ENCODE measurements at places on chromosomes 4 and X.

- DNase-seq: no peak
Measured at GRCh38 chr4:48594180-48594579, 104.1 kb downstream of the ZAR1 start.

DNA sequence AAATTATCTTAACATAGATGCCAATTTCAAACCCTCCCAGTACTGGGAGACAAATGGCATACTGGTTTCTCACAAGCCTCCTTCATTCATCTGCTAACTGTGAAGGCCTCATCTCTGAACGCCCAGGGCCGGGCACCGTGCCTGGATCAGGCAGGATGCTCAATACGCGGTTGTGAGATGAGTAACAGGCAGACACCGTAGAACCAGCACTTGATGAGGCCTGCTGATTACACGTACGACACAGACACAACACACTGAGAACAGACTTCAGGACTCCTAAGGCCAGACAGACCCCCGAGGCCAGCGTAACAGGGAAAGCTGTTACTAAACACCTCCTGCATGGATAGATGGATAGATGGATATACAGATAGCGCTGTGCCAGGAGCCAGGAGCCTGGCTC lies 154.6 kb downstream of the AFAP1 start:
- no peak for DNase-seq

DNA sequence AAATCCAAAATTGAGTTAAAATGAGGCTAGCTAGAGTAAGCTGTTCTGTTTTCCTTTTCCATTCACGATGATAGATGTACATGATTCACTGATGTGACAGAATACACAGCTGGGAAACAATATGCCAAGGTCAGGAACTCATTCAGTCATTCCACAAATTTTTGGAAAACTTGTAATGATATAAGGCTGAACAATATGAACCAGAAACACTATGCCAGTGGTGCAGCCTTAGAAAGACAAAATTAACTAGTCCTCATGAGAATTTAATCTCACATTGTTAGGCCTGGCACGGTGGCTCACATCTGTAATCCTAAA lies 50.0 kb upstream of the NDST3 start:
- DNase-seq: no peak

GRCh38 chr4:151035911-151036310 lies 20.8 kb upstream of the LRBA start:
- DNase-seq: no peak

- no peak for DNase-seq
Measured at GRCh38 chrX:7060444-7060843, 87.1 kb upstream of the STS start.

GRCh38 chr4:72243641-72244040 lies 211.8 kb downstream of the NPFFR2 start:
- DNase-seq: no peak

DNA sequence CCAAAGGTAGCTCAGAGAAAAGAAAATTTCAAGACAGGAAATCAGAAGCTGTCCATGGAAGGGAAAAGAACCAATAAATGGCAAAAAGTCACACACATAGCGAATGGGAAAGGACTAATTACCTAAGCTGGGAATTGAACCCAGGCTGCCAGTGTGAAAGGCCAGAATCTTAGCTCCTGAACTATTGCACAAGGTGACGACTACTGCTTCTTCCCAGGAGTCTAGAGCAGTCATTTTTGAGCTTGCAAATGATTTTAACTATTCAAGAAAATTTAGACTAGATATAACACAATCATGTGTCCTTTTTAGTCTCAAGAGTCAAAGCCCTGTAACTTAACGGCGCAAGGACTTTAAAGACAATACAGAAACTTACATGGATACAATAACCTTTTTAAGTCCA lies 34.1 kb upstream of the ZNF81 start:
- DNase-seq: no peak

- no peak for DNase-seq
Measured at GRCh38 chrX:38494239-38494823, 67.0 kb upstream of the TSPAN7 start.

DNA sequence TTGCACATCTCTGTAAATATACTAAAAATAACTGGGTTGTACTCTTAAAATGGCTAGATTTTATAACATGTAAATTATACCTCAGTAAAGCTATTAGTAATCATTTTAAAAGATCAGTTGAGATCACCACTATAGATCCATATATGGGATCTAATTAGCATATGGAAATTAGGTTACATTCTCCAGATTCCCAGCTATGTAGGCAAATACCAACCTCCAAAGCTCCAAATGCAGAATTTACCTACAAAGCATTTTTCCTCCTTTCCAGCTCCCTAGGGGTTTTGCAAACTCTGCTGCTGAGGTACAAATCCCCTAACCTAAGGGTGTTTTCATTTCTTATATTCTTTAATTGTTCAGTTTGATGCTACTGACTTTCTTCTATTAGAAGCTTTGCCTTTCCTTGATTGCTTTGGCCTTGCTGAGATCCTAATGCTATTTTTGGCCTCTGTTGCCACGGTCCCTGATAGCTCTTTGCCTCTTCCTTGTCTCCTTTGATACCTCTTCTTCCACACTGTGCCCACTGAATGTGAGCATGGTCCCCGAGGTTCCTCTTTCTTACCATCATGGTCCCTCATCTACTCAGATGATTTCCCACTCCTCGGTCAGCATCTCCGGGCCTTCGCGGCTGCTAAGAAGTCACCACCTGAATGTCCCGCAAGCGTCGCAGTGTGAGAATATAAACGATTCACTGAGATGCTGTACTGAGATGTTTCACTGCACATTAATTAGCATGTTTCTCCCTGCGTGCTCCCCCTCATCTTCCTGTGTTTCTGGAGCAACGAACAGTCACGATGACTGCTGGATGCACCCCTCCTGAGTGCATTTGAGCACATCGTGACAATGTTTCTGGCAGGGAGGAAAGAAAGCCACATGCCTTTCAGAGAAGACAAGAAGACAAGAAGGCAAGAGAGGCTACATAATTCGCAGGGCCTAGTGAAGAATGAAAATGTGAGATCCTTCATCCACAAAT lies 23.8 kb downstream of the ENPP6 start:
- DNase-seq: no peak

DNA sequence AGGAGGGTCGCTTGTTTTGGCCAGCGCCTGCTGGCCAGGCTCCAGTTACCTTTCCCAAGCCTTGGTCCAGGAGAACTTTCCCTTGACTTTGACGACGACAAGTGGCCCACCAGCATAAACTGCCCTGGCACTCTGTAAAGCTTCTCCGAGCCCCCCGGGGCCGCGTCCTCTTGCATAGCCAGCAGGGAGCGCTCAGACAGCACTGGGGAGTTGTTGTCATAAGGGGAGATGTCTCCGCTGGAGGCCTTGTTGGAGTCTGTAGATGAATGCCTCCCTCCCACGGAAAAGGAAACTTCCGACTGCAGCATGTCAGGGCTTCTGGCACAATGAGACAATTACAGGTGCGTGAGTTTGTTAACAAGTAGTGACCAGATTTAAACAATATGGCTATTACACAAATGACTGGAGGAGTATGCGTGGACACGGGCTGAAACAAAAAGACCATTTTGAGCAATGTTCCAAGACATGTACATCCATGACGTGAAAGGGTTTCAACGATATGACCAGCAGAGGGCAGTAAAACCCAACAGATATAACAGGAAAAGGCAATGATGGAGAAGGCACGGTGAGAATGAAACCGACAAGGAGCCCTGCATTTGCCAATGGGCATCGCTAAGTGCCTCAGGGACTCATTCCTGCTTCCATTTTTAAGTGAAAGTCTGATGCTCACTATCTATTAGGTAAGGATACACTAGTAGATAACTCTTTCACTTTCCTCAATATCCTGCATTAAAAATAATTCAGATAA lies 33.0 kb downstream of the HCCS start:
- peak; percentile 67 for DNase-seq

DNA sequence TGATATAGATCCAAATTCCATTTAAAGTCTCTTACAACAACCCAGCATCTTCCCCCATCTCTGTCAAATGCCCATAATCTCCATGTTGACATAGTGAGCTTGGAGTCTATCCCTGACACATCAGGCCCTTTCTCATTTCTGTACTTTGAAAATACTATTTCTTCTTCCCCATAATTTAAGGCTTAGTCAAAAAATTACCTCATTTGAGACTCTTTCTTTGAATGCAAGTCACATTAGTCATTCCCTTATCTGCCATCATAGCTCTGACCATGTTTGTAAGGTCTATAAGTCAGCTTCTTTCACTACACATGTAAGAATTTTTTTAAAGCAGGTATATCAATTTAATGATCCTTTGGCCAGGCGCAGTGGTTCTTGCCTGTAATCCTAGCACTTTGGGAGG lies 99.9 kb downstream of the DDX60 start:
- DNase-seq: no peak

DNA sequence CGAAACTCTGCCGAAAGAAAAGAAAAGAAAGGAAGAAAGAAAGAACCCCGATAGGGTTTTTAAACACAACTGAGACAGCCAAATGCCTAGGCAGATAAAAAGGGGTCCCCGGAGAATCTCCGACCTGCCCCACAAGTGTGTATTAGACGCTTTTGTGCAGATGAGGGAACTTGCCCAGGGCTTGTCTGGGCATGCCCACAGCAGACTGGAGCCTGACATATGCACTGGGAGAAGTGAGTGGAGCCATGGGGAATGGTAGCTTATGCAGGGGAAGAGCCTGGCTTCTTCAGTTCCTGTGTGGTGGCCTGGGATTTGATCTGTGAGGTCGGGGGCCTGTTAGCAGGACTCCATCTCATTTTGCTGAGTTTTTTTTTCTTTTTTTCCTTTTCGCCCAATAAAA lies 199.0 kb downstream of the GPC3 start:
- DNase-seq: no peak

- no peak for DNase-seq
Measured at GRCh38 chr4:184802697-184803015, 23.1 kb downstream of the ACSL1 start.

- peak; percentile 35 for DNase-seq
Measured at GRCh38 chr4:53908661-53909078, 155.7 kb downstream of the CHIC2 start.

DNA sequence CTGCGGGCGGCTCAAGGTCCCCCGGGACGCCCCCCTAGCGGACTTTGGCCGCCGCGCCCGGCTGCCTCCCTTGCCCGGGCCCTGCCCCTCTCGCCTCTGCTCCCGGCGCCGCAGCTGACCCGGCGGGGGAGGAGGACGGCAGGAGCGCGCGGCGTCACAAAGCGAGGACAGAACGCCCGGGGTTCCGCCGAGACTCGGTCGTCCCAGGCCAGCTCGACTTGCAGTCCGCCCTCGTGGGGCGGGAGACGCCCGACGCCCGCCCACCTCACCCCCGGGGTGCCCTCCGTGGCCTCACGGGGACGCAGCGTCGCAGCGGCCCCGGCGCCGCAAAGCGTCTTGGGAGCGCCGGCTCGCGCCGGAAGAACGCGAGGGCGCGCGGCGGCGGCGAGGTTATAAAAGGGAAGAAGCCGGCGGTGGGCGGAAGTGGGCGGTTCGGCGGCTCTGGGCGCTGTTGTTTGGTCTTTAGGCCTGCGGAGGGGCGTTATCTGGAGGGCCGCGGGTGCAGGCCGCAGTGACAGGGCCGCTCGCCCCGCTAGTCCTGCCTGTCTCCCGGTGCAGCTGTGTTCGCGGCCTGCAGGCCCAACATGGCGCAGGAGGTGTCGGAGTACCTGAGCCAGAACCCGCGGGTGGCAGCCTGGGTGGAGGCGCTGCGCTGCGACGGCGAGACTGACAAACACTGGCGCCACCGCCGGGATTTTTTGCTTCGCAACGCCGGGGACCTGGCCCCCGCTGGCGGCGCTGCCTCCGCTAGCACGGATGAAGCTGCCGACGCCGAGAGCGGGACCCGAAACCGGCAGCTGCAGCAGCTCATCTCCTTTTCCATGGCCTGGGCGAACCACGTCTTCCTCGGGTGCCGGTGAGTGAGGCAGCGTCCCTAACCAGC lies at the start of gene CDKN2AIP:
Gene CDKN2AIP (plus strand): TSS at position 423 of the 883 bp plus-strand sequence. CDS start 162 bp downstream, at position 585.
- DNase-seq: peak; percentile 95

- DNase-seq: peak; percentile 33
Measured at GRCh38 chr4:186297013-186297645, 31.1 kb downstream of the F11 start.

DNA sequence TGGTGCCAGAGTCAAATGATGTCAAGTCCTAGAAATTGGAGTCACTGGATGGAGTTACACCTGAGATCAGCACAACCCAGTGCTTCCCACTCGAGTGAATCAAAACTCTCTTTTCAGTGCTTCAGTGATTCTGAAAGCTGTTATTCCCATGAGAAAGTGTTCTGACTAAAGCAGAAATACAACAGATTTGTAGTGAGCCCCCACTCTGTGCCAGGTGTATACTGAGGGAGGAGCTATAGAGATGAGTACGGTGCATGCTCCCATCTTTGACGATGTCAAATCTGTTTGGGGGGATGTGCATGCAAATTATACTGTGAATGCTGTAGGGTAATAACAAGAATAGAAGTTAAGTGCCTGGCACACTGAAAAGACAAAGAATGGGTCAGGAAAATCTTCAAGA lies 330.2 kb downstream of the HS3ST1 start:
- no peak for DNase-seq

DNA sequence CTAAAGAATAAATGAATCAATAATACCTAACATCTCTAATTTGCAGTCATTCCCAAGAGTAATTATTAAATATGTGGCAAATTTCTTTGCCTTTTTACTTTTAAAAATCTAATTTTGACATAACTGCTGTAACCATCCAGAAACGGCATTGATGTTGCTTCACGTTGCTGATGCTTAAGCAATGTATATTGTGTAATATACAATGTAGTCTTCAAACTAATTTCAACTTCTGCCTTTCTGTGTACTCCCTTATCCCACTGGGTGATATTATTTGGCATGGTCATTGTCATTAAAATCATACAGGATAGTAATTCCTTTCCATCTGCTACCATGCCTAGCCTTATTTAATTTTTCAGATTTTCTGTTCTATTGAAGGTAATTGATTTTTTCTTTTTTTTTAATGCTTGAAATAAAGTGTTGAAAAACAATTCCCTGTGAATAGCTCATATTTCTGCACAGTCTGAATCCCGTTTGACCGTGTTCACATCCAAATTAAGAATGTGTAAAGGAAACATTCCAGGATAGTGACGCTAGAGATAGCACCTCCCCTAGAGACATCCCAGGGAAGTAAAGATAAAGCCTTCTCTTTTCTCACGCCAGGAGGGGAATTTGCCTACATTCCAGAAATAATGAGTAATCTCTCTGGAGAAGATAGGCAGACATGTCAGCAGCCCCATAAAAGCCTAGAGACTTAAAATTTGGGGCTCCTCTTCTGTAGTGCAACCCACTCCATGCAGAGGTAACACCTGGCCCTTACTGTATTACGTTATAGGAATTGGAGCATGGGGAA lies 8.6 kb downstream of the FAM200B start:
- no peak for DNase-seq

DNA sequence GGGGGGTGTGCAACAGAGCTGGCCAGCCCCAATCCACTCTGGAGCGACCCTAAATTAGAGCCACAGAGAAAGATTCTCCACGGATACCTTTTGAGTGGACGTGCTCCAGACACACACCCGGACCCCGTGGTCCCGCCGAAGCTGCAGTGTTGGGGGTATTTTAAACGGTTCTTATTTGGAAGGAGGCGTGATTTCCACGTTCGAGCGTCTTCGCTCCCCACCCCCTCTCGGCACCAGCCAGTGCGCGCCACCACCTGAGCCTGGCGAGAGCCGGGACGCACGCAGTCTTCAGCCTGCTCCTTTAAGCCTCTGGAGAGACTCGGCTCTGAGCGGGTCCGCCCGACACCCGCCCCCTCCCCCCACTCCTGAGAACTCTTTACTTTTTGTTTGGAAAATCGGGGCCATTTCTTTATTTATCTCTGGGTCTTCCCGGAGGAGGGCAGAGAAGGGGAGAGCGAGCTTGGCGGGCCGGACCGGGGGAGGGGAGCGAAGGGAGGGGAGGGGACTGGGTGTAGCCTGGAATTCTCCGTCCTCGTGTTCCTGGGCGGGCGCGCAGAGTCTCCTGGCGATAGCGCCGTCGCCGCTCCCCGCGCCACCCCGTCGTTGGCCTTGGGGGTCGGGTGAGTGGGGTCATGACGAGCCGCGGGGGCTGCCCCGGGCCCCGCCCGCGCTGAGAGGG lies 668 bp upstream of the PTCHD1 start:
- no peak for DNase-seq

Measured in CD4-positive, alpha-beta T cell treated with Interleukin-17A for 1 hour (primary cell).